Stimulated activated CD8-positive, alpha-beta memory T cell treated with anti-CD3 and anti-CD28 coated beads, Interleukin-2, amount 100 ng/mL, for 48 hours (primary cell): ENCODE measurements at places on chromosomes 2 and 18.

DNA sequence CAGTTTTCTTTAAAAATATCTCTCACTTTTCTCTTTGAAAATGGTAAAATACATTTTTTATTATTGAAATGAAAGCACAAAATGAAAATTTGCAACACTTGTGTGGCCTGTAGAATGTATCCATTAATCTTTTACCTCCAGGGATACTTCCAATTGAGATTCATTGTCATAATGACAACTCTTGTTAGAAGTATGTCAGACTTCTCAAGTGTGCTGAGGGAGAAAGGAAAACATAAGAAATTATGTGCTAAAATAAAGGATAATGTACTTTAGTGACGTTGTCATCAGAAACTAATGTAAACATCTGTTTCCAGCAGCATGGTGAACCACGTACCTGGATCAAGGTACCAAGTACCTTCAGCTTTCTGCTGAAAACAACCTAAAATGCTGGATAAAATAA, 195.8 kb upstream of the STON1 start:
- DNase-seq, result no peak

DNA sequence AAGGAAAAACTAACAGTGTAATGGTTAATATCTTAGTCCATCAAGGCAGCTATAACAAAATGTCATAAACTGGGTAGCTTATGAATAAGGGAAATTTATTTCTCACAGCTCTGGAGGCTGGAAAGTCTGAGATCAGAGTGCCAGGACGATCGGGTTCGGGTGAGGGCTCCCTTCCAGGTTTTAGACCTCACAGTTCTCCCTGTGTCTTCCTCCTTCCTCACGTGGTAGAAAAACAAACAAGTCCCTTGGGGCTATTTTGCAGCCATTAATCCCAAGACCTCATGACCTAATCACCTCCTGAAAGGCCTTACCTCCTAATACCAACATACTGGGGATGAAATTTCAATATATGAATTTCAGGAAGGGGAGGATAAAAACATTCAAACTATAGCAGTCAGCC, 455.9 kb downstream of the CNTNAP5 start:
- DNase-seq, result no peak

GRCh38 chr2:181378491-181378890, 78.7 kb upstream of the ITGA4 start:
- no peak for DNase-seq

- DNase-seq, result no peak
These were observed 989.5 kb upstream of the CNTNAP5 start for GRCh38 chr2:123035541-123035940.

DNA sequence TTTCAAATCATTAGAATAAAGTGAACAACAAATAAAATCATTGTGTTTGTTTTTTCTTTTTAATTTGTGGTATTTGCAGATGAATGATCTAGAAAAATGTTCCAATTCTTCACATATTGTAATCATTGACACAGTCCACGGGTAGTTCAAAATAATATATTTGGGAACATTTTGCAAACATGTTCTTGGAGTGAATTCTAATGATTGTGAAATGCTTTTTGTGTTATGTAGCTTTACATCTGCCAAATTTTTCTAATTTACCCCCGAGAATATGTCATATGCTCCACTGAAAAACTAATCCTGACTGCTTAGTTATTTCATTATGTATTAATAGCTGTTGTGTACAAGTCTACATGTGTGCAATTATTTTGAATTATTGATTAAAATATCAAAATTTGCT, 1468.4 kb upstream of the NXPH2 start:
- DNase-seq, result no peak

GRCh38 chr2:56099963-56100362, 83.8 kb upstream of the CCDC85A start:
- DNase-seq, result no peak

DNA sequence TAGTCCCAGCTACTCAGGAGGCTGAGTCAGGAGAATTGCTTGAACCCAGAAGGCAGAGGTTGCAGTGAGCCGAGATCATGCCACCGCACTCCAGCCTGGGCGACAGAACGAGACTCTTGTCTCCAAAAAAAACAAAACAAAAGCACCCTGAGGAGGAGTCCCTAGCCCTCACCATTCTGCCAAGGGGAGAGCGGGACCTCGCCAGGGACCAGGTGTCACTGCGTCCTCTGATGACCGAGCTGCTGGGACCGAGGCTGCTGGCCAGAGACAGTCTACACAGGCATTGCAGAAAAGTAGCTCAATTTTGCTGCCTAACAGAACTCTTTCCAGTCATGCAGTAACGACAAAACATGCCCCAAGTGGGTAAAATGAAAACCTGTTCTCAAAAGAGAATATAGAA, 18.4 kb downstream of the NCK2 start:
- no peak for DNase-seq

DNA sequence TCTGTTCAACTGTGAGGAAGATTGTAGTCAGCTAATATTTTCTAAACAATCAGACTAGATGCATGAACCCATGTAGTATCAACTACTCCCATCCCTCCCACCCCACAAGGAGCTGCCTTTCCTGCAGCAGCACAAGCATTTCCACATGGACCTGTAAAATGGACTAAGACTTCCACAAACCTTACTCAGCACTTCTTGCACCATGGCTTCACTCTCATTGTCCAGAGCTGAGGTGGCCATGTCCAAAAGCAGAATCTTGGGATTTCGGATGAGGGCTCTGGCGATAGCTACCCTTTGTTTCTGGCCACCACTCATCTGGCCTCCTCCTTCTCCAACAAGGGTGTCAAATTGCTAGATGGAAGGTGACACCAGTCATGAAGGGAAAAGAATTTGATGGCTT, 61.3 kb downstream of the ABCB11 start:
- DNase-seq, result no peak

DNA sequence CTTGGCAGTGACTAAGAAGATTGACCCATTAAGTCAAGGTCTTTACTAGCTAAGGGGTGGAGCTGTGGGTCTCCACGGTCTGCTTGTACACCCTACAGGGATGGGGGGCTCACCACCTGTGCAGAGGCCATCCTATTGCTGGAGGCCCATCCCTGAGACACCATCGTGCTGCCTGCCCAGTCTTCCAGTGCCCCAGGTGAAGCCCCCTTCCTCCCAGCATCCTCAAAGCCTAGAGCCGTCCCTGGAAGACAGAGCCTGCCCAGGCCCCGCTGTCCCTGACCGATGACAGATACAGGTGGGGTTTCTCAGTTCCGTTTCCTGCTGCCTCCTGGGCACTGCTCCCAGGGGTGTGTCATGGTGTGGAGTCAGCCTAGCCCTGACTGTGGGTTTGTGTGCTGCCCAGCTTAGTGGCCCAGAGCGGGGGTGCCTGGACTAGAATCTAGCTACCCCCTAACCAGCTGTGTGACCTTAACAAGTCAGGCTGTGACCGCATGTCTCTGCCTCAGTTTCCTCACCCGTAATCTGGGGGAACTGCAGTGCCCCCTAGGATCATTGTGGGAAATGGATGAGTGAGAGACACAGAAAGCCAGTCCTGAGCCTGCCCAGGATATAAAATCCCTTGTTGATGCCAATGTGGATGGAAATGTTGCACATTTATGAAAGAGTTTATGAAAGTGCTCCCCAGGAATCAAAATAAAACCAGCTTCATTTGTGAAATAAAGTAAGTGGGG, 2.0 kb downstream of the OTOS start:
- no peak for DNase-seq

DNA sequence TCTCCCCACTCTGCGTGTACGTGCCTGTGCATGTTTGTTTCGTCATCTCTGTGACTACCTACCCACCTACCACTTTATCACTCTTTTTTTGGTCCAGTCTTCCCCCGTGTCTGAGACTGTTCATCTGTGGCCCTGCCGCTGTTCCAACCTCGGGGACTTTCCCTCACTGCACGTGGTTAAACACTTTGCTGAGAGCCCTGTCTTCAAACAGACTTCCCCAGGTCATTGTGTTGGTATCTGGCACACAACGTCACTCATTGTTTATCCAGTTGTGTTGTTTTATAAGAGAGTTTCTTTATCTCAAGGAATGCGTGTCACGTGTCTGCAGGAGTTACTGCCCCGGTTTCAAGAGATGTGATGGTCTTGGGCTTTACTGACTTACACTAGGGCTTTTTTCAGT, 262.0 kb upstream of the RASGRP3 start:
- DNase-seq, result peak; percentile 2
